ENCODE measurements at places on chromosomes 7 and 10.

DNA sequence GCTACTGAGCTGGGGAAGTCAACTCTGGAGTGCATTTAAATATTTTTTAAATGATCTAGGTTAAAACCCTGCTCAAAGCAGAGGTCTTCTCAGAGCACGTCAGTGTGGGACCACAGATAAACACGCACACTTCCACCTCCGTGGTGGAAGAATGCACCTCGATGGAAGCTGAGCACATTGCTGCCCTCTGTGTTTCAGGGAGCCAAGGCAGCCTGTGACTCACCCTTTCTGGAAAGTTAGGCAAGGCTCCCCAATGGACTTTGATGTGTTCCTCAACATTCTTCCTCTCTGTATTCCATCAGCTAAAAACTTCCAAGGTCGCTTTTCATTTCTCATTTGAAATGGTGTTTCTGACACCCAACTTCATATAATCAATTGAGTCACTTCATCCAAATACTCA is 170.8 kb upstream of the KMT2E start:
- DNase-seq = no peak

GRCh38 chr7:121337398-121337797 is 8.6 kb downstream of the WNT16 start:
- no peak for DNase-seq

DNA sequence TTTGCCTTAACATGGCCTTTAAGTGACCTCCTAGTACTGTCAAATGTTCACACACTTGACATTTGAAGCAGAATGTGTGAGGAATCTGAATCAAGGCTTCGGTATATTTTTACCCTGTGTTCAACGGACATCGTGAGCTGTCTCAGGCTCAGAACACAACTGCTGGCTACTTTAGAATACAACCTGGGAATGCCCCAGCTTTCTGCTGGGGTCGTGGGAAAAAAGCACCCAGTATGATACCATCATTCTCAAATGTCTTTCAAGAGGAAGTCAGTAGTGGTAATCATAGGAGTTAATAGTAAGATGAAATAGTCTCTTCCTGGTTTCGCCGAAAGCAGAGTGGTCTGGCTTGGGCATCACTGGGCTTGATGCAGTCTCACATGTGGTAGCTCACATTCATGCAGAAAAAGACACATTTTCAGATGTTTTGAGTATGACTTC is 67.2 kb downstream of the CREB5 start:
- DNase-seq = no peak

GRCh38 chr7:6279937-6280336 is 7.5 kb upstream of the CYTH3 start:
- DNase-seq = no peak

- no peak for DNase-seq
These were observed 4.8 kb downstream of the NUB1 start for GRCh38 chr7:151346470-151346769.

- DNase-seq = peak; percentile 96
These were observed at the start of gene UBE2H for GRCh38 chr7:129952653-129953560. Gene UBE2H, minus strand, starts transcription at chr7:129952960. Its CDS starts 405 bp downstream, at chr7:129952555.

GRCh38 chr10:130934293-130935127 is 377.0 kb downstream of the TCERG1L start:
- no peak for DNase-seq

DNA sequence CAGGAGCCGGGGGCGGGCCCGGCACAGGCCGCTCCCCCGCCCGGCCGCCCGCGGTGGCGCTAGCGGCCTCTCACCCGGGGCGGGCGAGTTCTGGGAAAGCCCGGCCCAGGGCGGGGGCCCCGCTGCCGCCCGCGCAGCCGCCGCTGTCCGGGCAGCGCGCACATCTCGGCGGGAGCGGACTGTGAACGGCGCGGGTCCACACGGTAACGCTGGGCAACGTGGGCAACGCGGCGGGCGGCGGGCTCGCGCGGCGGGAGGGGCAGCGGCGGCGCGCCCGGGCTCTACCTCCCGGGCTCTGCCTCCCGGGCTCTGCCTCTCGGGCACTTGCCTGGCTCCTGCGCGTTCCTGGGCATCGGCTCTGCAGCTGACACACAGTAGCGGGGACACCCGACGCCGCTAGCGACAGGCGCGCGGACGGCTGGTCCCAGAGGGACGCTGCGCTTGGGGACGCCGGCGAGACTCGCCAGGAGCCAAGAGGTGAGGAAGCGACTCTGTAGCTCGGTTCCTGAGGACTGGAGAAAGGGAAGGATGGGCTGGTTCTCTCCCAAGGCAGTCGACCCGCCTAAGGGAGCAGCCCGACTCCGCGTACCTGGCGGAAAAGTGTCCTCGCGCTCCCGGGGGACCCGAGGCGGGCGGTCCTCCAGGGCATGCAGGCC is at the start of gene PLCE1:
Gene PLCE1 (plus strand): TSS at position 150 of the 656 bp plus-strand sequence. CDS start 37,116 bp downstream, outside the sequence.
- DNase-seq = peak; percentile 32

- DNase-seq = no peak
These were observed 226.0 kb downstream of the BMPER start for GRCh38 chr7:34131371-34131770.
